ENCODE measurements at places on chromosomes 2 and 18.

- H3K36me3 ChIP-seq = no peaks in the 10 kb centered on the region
- no peaks in the 10 kb centered on the region for H3K27me3 ChIP-seq
These were observed 180.1 kb downstream of the DIS3L2 start for GRCh38 chr2:232141591-232141990.

DNA sequence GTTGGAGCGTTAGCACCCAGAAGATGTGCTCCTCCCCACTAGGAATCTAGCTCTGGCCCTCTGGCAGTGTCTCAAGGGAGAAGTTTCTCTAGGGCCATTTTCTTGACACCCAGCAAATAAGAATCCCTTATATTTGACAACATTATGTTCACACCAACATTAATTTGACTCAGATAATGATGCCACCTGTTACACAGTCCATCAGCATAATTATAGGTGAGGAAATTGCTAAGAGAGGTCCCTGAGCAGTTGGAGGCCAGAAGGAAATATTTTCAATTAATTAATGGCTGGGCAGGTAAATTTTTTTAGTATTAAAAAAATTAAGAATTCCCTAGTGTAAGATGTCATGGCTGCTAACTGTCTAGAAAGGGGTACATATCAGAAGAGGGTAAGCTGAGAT lies 36.5 kb downstream of the PRKCE start:
- no peaks in the 10 kb centered on the region for H3K36me3 ChIP-seq
- H3K27ac ChIP-seq = no peak overlapping the region
- H3K4me1 ChIP-seq = no peaks in the 10 kb centered on the region
- no peaks in the 10 kb centered on the region for H3K27me3 ChIP-seq

DNA sequence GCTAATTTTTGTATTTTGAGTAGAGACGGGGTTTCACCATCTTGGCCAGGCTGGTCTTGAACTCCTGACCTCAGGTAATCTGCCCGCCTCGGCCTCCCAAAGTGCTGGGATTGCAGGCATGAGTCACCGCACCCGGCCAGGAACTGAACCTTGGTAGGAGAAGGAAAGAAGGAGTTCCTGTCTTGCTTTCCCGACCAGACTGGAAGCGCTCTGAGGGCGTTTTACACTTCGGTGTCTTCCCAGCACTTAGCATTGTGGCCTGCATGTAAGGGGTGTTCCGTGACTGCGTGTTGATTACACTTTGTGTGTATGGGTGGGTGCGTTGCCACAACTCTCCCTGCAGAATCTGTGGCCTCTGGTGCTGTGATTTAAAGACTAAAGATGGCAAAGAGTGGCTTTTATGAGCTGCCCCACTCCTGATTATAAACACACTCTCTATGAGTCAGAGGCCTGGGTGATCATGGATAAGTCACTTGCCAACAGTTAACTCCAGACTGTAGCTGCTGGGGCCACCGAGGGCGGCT lies 46.0 kb downstream of the ODC1 start:
- H3K4me3 ChIP-seq = no peak overlapping the region
- no peaks in the 10 kb centered on the region for H3K36me3 ChIP-seq

DNA sequence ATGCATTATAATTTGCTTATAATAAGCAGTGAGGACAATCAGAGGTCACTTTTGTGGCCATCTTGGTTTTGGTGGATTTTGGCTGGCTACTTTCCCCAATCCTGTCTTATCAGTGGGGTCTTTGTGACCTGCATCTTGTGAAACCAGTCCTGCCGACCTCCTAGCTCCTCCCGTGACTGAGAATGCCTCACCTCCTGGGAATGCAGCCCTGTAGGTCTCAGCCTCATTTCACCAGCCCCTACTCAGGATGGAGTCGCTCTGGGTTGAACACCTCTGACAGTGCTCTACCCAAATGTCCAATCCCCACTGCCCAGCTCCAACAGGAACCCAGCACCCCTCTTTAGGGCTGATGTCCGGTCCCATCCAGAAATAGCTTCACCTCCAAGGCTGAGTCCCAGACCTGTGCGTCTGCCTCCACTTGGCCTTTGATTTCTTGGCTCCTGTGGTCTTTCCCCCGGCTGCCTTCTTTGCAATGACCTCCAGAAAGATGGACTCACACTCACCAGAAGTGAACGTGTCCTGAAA lies 31.3 kb upstream of the PXDN start:
- H3K27ac ChIP-seq = no peak overlapping the region
- H3K4me1 ChIP-seq = no peaks in the 10 kb centered on the region
- no peak overlapping the region for H3K4me3 ChIP-seq
- H3K27me3 ChIP-seq = no peaks in the 10 kb centered on the region

- no peak overlapping the region for H3K27ac ChIP-seq
- DNase-seq = no peak
- no peak overlapping the region for H3K4me3 ChIP-seq
- H3K36me3 ChIP-seq = no peaks in the 10 kb centered on the region
- H3K4me1 ChIP-seq = no peaks in the 10 kb centered on the region
These were observed 52.7 kb downstream of the DTNB start for GRCh38 chr2:25620711-25621110.

GRCh38 chr2:60844105-60844504 lies 37.3 kb upstream of the REL start:
- no peaks in the 10 kb centered on the region for H3K4me1 ChIP-seq
- H3K4me3 ChIP-seq = no peak overlapping the region

DNA sequence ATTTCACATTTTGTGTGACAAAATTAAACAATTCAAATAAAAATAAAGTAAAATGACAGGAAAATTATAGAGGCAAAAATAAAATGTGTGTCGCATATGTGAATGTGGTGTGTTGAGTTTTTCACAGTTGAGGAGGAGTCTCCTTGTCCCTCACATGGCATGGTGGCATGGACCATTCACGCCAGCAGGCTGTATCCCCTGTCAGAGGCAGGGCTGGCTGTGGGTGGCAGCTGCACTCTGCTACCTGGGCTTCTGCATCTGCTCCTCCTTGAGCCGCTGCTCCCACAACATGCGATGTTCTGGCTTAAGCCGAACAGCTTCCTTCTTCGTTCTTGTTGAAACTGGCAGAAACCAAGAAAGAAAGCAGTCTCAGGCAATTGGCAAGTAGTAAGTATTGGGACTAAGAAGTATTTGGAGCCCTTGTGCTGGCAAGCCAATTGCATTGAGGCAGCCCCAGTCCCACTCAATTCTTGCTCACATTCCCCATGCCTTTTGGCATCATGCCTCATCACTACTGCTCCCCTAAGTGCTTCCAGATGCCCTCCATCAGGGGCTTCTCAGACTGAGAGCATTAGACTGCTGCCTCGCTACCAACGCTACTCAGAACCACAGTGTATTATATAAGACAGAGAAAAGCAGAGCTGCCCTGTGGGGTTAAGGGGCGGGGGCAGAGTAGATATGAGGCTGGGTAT lies 177.9 kb upstream of the NABP1 start:
- no peak overlapping the region for H3K4me3 ChIP-seq
- no peak overlapping the region for H3K27ac ChIP-seq
- no peaks in the 10 kb centered on the region for H3K36me3 ChIP-seq
- no peak for DNase-seq
- H3K27me3 ChIP-seq = no peaks in the 10 kb centered on the region
- H3K4me1 ChIP-seq = no peaks in the 10 kb centered on the region

DNA sequence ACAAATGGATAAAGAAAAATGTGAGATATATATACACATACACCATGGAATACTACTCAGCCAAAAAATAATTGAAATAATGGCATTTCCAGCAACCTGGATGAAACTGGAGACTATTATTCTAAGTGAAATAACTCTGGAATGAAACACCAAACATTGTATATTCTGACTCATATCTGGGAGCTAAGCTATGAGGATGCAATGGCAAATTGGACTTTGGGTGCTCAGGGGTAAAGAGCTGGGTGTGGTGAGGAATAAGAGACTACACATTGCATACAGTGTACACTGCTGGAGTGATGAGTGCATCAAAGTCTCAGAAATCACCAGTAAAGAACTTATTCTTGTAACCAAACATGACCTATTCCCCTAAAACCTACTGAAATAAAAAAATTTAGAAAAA lies 636.0 kb upstream of the LRATD1 start:
- H3K27ac ChIP-seq = no peak overlapping the region
- H3K4me3 ChIP-seq = no peak overlapping the region
- no peaks in the 10 kb centered on the region for H3K27me3 ChIP-seq
- no peak for DNase-seq

DNA sequence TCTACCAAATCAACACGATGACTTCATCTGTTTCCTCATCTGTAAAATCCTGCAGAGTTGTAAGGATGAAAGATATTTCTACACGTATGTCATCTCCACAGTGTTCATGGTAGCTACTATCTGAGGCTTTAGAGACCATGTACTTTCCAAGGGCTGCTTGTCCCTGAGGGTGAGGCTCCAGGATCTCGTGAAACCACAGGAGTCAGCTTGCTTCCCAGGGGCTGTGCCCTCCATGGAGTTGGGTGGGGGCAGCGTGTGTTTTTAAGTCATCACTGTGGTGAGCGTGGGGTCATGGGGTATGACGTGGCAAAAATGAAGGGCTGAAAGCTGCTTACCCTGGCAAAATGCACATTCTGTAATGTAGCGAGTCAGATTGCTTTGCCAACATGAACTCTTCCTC lies 81.6 kb downstream of the ASAP2 start:
- H3K4me1 ChIP-seq = no peaks in the 10 kb centered on the region
- no peak overlapping the region for H3K4me3 ChIP-seq
- no peak for DNase-seq
- H3K27me3 ChIP-seq = no peaks in the 10 kb centered on the region

- H3K36me3 ChIP-seq = peaks cover 5% of the 10 kb centered on the region
- no peaks in the 10 kb centered on the region for H3K4me1 ChIP-seq
- no peak overlapping the region for H3K27ac ChIP-seq
- no peak overlapping the region for H3K4me3 ChIP-seq
- H3K27me3 ChIP-seq = no peaks in the 10 kb centered on the region
These were observed 29.0 kb downstream of the PIGN start for GRCh38 chr18:62157843-62158242.

GRCh38 chr2:69092857-69093256 lies 79.9 kb downstream of the ANTXR1 start:
- H3K4me1 ChIP-seq = peaks cover 20% of the 10 kb centered on the region
- H3K36me3 ChIP-seq = no peaks in the 10 kb centered on the region
- no peak overlapping the region for H3K4me3 ChIP-seq
- no peak overlapping the region for H3K27ac ChIP-seq
- DNase-seq = no peak
- H3K27me3 ChIP-seq = no peaks in the 10 kb centered on the region

DNA sequence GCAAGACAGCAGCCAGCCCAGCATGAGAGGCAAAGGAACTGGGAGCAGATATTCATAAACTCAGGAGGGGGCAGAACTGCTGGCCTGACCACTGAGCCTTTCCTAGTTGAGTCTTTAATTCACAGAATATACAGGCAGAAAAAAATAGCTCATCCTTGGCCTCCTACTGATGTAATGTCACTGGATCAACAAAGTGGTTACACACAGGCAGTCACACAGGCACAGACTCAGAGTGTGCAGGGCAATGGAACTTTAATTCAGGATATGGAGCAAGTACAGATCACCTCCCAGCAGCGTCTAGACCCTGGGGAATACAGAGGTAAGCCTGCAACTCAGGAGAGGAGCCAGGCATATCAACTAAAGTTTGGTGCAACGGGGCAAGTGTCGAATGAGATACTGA lies 75.4 kb downstream of the TNP1 start:
- H3K27ac ChIP-seq = no peak overlapping the region
- no peaks in the 10 kb centered on the region for H3K4me1 ChIP-seq
- no peak overlapping the region for H3K4me3 ChIP-seq

- no peak overlapping the region for H3K27ac ChIP-seq
- H3K27me3 ChIP-seq = no peaks in the 10 kb centered on the region
- no peaks in the 10 kb centered on the region for H3K36me3 ChIP-seq
- H3K4me3 ChIP-seq = no peak overlapping the region
- no peaks in the 10 kb centered on the region for H3K4me1 ChIP-seq
- DNase-seq = no peak
These were observed 279.8 kb downstream of the RBM43 start for GRCh38 chr2:150981826-150982225.

DNA sequence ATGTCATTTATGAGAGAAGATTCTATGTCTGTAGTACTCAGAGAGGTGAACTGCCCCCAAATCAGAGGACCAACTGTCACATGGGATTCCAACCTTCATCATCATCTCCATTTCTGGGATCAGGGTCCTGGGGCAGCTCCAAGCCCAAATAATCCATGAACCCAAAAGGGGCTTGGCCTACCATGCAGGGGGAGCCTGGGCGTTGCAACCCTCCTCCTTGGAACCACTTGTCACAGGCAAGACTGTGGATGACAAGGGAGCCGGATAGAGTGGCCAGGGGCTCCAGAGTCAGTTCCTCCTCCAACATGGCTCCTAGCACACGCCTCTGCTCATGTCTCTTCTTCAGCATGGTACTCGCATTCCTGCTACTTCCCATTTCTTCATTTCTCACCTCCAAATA lies 7.9 kb downstream of the CTLA4 start:
- H3K4me3 ChIP-seq = no peak overlapping the region
- no peak for DNase-seq
- H3K27ac ChIP-seq = no peak overlapping the region
- no peaks in the 10 kb centered on the region for H3K4me1 ChIP-seq
- H3K27me3 ChIP-seq = no peaks in the 10 kb centered on the region

- no peak for DNase-seq
- no peak overlapping the region for H3K4me3 ChIP-seq
- no peak overlapping the region for H3K27ac ChIP-seq
- H3K4me1 ChIP-seq = no peaks in the 10 kb centered on the region
- no peaks in the 10 kb centered on the region for H3K36me3 ChIP-seq
These were observed 42.9 kb upstream of the SLC35F5 start for GRCh38 chr2:113799375-113799774.

GRCh38 chr2:223815884-223816570 lies 21.4 kb downstream of the AP1S3 start:
- H3K36me3 ChIP-seq = no peaks in the 10 kb centered on the region
- no peak overlapping the region for H3K4me3 ChIP-seq
- no peak overlapping the region for H3K27ac ChIP-seq
- H3K27me3 ChIP-seq = no peaks in the 10 kb centered on the region

DNA sequence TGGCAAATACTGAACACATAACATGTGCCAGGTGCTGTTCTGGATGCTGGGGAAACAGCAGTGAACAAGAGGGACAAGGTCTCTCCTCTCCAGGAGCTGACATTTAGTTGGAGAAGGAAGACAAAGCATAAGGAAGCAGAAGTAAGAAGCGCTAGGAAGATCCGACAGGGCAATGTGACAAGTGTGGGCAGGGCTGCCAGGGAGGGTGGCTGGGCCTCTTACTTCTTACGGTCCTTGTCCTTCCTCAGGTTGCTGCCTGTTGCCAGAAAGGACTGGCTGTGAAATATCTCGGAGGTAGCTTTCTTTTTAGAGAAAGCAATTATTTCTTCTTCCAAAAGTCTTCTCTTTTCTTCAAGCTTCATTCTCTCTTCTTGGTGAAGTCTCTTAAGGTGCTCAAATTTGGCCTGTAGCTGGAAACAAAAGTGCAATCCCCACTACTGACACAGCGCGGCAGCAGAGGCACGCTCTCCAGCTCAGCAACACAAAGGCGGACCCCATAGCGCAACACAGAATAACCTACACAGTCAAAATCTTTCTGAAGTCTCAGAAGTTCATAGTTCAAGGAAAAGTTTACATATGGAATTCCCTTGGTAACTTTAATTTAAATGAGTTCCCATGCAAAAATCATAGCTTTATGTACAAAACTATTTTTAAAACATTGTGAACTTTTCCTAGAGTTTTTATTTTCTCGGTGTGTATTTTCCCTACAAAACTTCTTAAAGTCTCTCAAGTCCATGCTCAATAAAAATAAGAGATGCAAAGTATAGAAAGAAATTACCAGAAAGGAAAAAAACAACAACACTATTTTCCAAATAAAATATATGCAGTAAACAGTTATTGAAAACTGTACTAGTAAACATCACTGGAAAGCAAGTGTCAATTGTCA lies 67.7 kb downstream of the SEPTIN10 start:
- no peaks in the 10 kb centered on the region for H3K36me3 ChIP-seq
- no peak overlapping the region for H3K4me3 ChIP-seq
- DNase-seq = peak; percentile 70
- H3K27me3 ChIP-seq = no peaks in the 10 kb centered on the region

GRCh38 chr2:47818777-47819176 lies 35.8 kb downstream of the MSH6 start:
- DNase-seq = no peak
- no peak overlapping the region for H3K4me3 ChIP-seq
- H3K27me3 ChIP-seq = no peaks in the 10 kb centered on the region
- no peaks in the 10 kb centered on the region for H3K4me1 ChIP-seq
